Progenitor cell of endocrine pancreas (in vitro differentiated cells): ENCODE measurements at places on chromosomes 5 and 9. TPM values are rescaled to one million over a fixed set of nuclear protein-coding genes. Genes with fewer than 3 reads are reported as not detected.
A peak's percentile ranks its signal among the peaks of the same experiment; 100 is the strongest.

DNA sequence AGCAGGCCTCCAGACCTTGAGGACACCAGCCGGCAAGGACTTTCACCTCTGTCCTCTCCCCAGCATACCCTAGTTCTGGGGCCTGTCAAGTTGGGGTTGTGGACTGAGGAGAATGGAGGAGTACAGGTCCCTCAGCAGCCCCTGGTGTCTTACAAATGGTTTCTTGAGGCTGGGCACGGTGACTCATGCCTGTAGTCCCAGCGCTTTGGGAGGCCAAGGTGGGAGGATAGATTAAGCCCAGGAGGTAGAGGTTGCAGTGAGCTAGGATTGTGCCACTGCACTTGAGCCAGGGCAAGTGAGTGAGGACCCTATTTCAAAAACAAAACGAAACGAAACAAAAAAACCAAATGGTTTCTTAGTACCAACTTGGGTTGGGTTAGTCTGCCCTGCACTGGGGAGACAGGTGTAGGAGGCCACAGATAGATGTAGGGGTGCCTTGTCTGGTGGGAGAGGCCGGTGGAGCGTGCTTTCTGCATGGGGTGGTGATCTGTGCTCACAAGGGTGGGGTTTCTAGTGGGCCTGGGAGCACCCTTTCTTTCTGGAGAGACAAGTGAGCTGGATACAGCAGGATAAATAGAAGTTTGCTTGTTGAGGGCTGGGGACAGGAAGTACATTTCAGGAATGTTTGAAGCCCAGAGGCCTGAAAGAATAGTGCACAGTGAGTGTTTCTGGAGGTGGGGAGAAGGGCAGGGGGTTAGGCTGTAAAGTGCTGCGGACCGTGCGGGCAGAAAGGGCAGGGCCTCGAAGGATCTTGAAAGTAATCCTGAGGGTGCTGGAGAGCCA, 37.7 kb upstream of the PSD2 start:
- DNase-seq = no peak

- no peak for DNase-seq
Observed at GRCh38 chr5:156401804-156402203, 74.8 kb downstream of the SGCD start.

DNA sequence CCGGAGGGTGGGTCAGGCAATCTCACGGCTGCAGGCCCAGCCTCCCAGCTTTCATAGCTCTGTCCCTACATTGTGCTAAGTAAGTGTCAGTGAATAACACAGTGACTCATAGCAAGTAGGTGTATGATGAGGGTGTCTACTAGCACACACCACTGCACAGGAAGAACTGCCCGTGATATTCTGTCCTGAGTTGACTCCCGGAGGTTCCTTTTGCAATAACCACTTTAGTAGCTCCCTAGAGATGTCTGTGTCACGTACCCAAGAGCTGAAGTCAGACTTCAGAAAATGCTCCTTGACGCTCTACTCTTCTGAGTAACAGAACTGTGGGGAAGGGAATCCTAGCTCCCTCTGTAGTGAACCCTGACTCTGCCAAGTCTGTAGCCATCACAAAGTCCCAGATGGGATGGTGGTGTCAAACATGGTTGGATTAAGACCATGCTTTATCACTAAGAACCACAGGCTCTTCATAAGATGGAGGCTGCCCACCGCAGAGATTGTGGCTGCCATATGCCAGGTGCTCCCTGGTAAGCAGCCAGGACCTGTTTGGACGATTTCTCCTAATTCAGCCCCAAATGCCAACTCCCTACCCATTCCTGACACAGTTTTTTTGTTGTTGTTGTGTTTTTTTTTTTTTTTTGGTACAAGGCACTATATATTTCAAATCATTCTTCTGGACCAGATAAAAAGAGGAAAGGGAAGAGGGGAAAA, 352.6 kb upstream of the PANK3 start:
- no peak for DNase-seq

- DNase-seq = no peak
Observed at GRCh38 chr5:31347552-31347905, 154.0 kb downstream of the CDH6 start.

DNA sequence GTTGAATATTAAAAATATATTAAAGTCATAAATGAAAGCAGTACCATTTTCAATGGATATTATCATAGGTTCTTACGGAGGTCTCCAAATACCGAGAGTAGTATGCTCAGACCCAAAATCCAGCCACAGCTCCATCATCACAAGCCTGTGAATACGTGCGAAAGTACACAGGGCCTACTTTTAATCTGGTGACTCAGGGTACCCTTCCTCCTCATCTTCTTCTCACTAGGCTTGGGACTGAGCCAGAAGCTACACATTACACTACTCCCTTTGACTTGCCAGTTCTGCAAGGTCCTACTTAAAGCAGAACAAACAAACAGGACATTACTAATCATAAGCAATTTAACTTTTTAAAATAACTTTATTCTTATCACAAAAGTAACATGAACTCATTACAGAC, 7.6 kb upstream of the RIC1 start:
- no peak for DNase-seq

- DNase-seq = no peak
Observed at GRCh38 chr9:92064711-92065110, 50.5 kb downstream of the SPTLC1 start.

DNA sequence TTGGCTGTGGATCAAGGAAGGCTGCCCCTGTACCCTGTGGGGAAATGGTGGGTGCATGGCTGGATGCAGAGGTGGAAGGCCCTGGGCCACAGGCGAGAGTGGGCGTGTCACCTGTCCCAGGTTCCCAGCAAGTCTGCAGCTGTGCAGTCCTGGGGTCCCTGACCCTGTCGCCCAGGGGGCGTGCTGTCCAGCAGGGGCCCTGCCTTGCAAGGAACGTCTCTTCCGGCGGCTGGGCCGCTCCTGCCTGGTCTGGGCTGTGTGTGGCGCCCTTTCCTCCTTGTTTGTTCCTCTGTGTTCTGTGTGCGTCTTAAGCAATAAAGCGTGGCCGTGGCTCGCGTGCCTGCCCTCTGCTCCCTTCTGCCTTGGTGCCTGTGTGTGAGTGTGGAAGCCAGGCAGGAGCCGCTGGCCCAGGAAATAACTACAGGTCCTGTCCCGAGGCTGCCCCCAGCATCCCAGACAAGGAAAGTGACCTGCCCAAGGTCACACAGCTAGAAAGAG, 8.4 kb downstream of the SLC2A6 start:
- no peak for DNase-seq

- DNase-seq = no peak
Observed at GRCh38 chr9:76758476-76758875, 5.8 kb upstream of the PCA3 start.

GRCh38 chr5:102295534-102296177, 428 bp downstream of the SLCO4C1 start:
- DNase-seq = peak; percentile 24

DNA sequence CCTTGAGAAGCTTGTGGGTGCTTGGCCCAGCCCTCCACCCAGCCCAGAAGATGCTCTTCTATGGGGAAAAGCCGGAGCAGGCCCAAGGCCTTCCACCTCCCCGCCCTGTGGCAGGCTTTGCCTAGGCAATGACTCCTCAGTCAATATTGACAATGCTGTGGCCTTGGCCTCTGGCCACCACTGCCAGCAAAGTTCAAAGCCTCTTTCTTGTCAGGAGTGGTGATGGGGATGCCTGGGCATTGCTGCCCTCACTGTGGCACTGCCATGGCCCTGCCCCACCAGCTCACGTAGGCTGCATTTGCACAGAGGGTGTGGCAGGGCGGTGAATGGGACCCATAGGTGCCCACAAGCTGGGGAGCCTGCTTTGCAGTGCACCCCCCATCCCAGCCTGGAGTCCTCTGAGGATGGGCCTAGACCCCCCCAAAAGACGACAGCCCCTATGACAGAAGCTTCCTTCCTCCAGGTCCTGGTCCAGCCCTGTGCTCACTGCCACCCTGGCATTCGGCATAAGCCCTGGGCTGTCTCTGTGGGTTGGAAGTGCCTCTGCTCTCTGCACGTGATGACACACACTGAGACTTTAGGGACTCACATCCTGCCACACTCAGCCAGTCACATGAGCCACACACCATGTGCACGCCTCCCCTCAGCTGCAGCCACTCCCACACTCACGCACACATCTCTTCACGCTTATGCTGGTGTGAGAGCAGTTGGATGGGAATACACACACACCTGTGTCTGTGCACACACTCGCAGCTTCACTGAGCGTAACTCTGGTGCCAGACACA, 31.1 kb downstream of the MORN5 start:
- DNase-seq = no peak

DNA sequence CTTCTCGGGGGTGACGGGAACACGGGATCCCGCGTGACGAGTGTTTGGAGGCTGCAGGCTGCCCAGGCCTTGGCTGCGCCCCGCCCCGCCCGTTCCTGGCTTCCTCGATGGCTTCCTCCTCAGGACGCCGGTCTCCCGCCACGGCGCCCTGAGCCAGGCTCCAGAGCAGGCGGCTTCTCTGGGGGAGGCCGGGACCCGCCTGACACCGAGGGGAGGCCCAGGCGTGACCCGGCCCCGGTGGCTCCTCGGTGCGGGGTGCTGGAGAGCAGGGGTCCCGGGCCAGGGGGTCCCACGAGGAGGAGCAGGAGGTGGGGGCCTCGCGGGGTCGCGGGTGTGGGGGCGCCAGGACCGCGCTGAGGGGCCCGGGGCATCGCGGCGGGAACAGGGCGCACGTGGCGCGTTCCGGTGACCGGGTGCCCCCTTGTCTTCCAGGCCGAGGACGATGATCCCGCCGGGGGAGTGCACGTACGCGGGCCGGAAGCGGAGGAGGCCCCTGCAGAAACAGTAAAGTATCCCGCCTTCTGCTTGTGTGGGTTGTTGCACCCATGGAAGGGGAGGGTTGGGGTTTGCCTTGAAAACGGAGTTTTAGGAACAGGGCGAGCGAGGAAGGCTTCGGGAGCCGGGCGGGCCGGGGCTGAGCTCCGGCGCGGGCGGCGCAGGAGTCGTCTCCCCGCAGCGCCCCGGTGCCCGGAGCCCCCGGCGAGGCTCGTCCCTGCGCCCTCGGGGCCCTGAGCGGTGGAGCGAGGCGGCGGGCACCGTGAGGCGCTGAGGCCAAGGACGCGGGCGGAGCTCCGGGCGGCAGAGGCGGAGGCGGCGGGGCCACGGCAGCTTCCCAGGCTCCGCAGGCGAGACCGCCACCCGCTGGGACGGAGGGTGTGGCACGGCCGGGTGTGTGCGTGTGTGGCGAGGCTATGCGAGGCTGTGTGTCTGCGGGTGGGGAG, 22.2 kb downstream of the AHRR start:
- DNase-seq = no peak

GRCh38 chr5:42360056-42360455, 63.2 kb upstream of the GHR start:
- no peak for DNase-seq

- no peak for DNase-seq
Observed at GRCh38 chr9:37471942-37472684, 6.9 kb upstream of the ZBTB5 start.

DNA sequence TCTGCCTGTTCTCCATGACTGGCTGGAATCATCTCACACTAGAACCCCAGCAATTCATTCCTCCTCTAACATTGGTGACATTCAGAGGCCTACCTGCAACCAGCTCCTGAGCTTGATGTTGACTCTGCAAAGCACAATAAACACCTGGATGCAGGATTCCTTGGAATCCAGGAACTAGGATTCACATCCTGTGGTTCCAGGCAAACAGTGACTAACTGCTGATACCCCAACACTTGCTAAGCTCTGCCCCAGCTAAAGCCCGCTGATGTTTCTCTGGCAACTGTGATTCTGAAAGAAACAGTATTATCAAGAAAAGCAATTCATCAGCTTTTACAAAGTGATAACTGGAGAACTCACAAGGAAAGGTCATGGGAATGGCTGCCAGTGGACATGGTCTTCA, 29.2 kb downstream of the SUSD1 start:
- DNase-seq = no peak

DNA sequence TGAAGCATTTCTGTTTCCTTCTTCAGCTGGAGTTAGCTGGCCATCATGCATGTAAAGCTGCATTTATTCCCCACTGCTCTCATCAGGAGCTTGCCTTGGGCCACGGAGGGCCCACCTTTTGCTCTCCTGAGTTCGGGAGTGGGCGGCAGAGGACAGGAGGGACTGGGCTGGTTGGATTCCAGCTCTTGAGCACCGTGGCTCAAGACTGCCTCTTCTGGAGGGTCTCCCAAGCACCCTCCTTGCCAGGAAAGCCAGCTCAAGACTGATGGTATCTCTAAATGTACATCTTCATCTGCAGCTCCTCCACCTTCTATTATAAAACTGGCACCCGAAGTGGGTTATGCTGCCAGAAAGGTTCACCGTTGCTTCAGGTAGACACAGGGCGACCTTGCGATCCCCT, 399.6 kb upstream of the IRX1 start:
- no peak for DNase-seq

GRCh38 chr9:133261103-133261752, 13.8 kb downstream of the ABO start:
- DNase-seq = no peak

GRCh38 chr9:70600506-70600905, 186.0 kb upstream of the KLF9 start:
- DNase-seq = no peak

GRCh38 chr9:17216011-17216410, 81.2 kb downstream of the CNTLN start:
- DNase-seq = no peak

GRCh38 chr9:107213561-107214028, 69.5 kb upstream of the RAD23B start:
- no peak for DNase-seq

GRCh38 chr9:127837346-127837745, 17.1 kb downstream of the ENG start:
- DNase-seq = no peak

- DNase-seq = no peak
Observed at GRCh38 chr5:54638106-54638505, 120.5 kb downstream of the SNX18 start.

DNA sequence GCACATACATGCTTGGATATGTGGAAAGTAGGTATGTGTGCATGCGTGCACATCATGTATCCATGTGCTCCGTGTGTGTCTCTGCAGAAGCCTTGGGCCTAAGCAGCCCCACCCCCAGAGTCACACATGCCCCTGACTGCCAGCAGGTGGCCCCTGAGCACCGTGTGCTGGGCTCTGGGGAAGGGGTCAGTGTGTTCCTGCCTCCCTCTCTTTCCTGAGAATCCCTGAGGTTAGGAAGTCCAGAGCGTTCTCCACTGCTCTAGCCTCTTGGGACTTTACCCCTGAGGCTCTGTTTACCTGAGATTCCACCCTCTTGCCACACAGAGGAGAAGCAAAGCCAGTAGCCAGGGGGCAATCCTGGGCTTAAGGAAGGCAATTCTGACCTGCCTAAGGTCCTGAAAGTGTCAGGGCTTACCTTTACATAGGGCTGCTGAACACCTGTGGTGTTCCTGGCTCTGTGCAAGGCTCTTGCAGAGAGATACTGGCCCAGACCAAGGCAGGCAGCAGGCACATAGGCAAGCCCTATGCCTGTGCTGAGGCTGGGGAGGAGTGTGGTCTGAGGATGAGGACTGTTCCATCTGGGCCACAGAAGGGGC, 207.3 kb downstream of the TMEM38B start:
- DNase-seq = peak; percentile 49

GRCh38 chr5:177320879-177321278, 9.2 kb upstream of the MXD3 start:
- DNase-seq = no peak

- no peak for DNase-seq
Observed at GRCh38 chr5:60141119-60141518, 247.6 kb upstream of the PDE4D start.

Gene CARD9
- total RNA-seq = 1.6 and 2.0 TPM in 2 replicates

Gene SLC34A1
- total RNA-seq = not detected in 2 replicates

Gene ITGA2
- 5.1 and 6.6 TPM in 2 replicates for total RNA-seq

Gene CCDC192
- total RNA-seq = 0.60 TPM in 1 of 2 replicates, not detected in the other

Gene ARID3C
- 8.5 and 12.0 TPM in 2 replicates for total RNA-seq

Gene KIF12
- total RNA-seq = 166 and 176 TPM in 2 replicates

Gene FAM174A
- 8.3 and 8.5 TPM in 2 replicates for total RNA-seq

Gene FAM221B
- total RNA-seq = not detected in 2 replicates

Gene LCP2
- total RNA-seq = not detected in 2 replicates
